Astrocyte of the spinal cord (primary cell): ENCODE measurements at places on chromosomes 4 and X.

GRCh38 chr4:53541577-53542206 lies 49.6 kb downstream of the LNX1 start:
- peak; percentile 93 for DNase-seq

DNA sequence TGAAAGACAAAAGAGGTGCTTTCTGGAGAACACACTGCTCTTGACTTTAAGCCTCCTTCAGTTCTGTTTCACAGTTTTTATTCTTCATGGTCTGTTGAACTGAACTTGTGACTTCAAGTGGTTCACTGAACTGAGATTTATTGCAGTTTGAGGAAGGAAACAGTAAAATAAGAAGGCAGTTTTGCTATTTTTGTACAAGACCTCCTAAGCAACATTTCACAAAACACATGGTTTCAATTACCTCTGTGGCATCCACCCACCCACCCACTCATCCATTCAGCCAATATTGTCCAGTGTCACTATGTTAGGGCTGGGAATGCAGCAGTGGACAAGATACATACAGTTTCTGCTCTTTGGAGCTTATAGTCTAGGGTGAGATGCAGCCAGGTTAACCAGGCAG lies 131.3 kb downstream of the IL1RAPL2 start:
- no peak for DNase-seq

- DNase-seq: no peak
These were observed 756 bp downstream of the PABPC5 start for GRCh38 chrX:91435395-91435794.

DNA sequence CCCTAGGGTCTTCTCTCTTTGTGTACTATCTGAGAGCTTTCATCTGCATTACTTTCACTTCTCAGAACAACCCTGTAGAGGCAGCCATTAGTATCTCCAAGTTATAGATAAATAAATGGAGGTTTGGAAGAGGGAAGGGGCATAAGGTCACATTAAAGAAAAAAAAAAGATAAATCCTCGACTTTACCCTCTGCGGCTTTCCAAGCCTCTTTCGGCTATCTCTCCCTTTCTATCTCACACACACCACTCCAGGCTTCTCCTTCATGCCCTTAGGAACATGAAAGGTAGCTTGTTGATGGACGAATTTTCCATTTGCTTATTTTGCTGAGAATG lies 660 bp upstream of the ARHGEF9 start:
- no peak for DNase-seq

DNA sequence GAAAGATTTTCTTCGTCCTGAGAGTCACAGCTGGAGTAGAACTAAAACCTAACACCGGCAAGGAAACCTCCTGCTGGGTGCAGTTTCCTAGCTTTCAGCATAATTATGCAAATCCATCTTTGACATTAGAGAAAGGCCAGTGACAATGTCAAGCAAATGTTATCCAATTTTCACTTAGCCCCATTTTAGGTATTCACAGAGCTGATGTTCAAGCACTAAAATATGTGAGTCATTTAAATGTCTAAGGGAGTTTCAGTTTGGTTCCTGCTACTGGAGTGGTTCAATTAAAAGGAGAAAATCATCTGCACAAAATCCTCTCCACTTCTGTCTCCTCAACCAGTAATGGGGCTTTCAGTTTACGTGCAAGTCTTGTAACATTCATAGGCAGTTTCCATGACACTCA lies 37.1 kb upstream of the AMOT start:
- DNase-seq: no peak
